ENCODE measurements at places on chromosomes 5 and 9.
A peak's percentile ranks its signal among the peaks of the same experiment; 100 is the strongest.

DNA sequence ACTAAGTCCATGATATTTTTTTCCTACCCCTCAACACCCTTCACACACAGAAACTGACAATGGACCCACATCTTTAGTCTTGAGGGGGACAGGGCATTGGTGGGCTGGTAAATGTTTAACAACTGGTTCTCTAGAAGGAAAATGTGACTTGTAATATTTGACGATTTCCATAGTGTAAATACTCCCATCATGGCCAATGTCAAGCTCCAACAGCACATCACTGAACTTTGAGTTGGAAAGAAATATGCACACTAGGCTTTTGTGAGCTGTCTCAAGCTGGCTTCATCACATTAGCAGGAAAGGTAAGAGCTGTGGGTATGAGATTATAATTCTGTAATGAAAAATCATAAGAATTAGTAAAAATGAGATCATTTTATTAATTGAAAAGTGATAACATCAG, 189.9 kb upstream of the PRLR start:
- DNase-seq: no peak

DNA sequence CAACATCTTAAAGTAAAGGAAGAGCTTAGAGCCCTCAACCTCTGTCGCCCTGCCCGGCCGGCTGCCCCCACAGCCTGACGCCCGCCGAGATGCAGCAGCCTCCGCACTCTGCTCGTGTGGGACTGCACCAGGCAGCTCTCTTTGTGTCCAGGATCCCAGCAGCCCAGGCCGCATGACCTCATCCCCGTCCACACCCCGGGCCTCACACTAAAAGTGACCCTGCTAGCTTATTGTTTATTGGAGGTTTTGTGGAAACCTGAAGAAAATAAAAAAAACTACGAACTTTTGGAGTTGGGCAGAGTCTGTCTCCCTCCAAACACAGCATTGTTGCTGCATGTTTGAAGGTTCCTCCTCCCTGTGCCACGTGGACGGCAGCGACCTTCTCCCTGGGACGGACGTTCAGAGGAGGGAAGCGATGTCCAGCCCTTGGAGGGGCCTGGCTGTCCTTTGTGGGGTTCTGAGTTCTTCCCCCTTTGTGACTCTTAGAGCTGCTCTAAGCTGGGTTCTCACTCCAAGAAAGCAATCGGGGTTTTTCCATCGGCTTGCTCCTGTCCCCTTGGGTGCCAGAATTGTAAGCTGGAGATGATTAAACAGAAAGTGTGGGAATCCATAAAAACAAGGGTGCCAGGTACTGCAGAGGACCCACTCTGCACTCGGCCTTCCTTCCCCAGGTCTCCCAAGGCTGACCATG, 103.5 kb upstream of the COL5A1 start:
- no peak for DNase-seq

- DNase-seq: no peak
These were observed 111.0 kb downstream of the COL5A1 start for GRCh38 chr9:134752471-134753168.

- peak; percentile 66 for DNase-seq
These were observed 11.2 kb upstream of the MARCHF3 start for GRCh38 chr5:127041571-127041970.

DNA sequence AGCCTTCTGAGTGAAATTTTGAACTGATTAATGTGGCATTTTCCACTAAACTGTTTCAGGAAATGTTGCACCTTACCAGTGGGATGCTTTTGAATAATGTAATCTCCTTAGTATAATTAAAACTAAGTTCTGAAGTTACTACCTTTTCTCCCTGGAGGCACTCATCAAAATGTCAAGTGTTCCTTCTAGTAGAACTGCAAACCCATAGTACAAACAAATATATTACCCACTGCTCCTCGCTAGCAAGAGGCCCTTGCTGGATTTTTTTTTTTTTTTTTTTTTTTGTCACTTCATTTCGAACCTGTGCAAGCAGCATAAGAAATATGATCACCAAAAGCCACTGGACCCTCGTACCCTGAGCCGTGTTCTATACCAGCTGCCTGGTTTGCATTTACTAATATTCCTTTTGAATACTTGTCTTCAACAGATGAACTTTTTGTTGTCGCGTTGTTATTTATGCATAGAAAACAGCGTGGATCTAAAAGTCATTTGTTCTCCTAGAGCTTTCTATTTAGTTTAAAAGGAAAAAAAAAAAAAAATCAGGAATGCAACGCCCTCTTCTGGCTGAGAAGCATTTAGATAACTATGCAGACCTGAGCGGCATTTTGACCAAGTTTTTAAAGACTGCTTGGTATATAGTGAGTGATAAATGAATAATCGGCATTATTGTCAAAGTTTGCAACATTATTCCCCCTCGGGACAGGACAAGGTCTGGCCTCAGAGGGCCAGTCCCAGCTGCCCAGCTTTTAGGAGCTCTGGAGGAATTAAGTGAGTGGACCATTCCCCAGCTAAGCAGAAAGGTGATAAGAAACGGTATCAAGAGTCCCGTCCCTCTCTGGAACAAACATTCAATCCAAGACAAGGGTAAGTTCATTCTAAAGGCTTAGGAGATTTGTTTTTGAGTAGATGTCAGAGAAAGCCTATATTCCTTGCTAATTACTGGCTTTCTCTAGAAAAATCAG, 162.5 kb upstream of the KIF2A start:
- peak; percentile 64 for DNase-seq

- no peak for DNase-seq
These were observed 50.7 kb downstream of the TRIP13 start for GRCh38 chr5:943201-943917.

DNA sequence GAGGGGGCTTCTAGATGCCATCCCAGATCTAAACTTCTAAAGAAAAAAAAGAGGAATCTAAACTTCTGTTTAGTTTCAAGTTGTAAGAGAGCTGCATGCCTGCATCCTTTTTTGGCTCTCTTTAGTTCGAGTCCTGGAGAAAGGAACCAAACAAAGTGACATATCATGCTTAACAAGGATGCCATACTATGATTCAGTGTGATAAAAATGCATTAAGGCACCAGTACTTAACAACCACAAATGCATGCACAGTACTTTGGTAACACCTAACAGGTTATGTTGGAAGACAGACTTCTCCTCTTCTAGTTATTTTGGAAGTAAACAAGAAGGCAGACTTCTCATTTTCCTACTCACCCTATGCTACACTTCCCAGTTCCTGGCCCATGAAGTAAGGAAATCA, 27.3 kb downstream of the NME5 start:
- peak; percentile 6 for DNase-seq

DNA sequence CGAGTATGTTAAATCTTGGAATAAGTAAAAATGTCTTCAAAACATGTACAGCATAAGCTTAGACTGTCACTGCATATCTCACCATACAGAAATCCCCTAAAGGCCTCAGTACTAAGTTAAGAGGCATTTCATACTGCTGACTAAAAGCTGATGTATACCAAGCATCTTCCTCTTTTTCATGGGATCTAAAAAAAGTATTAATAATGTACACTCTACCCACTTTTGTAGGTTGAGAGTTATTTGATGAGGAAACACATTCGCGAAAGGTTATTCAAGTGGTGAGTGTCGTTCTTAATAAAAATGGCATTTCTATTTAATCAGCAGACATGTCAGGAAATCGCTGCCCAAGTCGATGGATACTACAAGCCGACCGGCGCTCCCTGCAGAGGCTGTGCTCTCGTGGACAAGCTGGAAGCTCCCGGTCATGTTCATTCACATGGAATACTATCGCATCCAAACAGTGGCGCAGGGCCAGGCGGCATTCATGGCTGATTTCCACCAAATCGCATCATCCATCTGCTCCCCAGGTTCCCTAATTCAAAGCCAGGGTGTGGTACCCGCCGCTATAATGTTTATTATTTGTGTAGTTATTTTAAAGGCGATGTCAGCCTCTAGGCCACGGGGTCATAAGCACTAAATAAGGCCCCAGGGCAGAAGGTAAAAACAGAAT, 724 bp downstream of the SGTB start:
- DNase-seq: peak; percentile 68

- peak; percentile 20 for DNase-seq
These were observed 30.8 kb downstream of the RASGRF2 start for GRCh38 chr5:80990971-80991370.

Data from choroid plexus epithelial cell (primary cell).